AML-193 (cell line): ENCODE measurements at places on chromosomes 1 and 21.

GRCh38 chr1:21492356-21492625 lies 16.9 kb upstream of the ALPL start:
- DNase-seq = no peak

DNA sequence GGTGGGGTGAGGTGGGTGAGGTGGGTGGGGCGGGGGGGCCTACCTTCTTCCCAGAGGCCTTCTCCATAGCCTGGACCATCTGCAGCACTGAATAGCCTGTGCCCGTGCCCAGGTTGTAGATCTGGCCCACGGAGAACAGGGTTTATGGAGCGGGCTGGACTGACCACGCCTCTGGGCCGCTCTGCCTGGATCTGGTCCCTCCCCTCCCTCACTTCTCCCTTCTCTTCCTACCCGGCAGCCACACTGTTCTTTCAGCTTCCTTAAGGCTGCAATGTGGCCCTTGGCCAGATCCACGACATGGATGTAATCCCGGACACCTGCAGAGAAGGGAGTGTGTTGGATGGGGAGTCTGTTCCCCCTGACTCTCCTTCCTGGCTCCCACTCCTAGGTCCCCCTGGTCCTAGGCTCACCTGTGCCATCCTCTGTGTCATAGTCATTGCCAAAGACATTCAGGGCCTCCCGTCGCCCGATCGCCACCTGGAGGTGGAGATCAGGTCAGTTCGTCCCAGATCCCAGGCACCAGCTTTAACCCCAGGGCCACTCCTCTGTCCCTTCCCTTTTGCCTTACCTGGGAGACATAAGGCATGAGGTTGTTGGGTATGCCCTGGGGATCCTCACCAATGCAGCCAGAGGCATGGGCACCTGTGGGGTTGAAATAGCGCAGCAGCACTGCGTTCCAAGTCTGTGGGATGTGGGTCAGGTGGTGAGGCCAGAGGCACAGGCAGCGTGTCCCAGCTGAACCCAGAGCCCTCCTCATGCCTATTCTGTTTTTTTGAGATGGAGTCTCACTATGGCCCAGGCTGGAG lies 3.9 kb downstream of the GALE start:
- no peak for DNase-seq

DNA sequence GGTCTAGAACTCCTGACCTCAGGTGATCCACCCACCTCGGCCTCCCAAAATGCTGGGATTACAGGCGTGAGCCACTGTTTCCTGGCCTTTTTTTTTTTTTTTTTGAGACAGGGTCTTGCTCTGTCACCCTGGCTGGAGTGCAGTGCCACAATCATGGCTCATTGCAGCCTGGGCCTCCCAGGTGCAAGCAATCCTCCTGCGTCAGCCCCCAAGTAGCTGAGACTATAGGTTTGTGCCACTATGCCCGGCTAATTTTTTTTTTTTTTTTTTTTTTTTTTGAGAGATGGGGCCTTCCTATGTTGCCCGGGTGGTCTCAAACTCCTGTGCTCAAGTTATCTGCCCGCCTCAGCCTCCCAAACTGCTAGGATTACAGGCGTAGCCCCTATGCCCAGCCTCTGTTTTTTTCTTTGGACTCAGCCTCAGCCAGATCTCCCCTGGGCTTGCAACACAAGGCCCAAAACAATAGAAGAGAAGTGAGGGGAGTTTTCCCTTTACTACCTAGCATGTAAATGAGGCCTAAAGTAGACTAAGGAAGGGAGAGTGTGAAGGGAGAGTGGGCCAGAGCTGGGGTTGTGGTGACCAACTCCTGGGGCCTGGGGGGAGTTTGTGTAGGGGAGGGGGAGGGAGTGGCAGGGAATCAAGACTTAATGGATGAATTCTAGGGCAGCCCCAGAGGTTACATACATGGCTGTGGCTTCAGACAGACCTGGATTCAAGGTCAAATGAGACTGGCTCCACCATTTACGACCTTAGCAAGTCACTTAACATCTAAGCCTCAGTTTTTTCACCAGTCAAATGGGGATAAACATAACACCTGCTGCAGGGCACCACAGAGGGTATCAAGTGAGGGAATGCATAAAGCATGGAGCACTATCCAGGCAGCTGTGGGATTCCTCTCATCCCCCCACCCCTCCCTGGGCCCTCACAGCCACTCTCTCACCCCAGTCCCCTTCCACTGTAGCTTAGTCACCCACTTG lies 1.6 kb upstream of the CD52 start:
- DNase-seq = no peak

- DNase-seq = peak; percentile 72
These were observed 40.3 kb downstream of the IER5 start for GRCh38 chr1:181128592-181129497.

- DNase-seq = no peak
These were observed 52.5 kb upstream of the FBXO28 start for GRCh38 chr1:224061436-224061835.

DNA sequence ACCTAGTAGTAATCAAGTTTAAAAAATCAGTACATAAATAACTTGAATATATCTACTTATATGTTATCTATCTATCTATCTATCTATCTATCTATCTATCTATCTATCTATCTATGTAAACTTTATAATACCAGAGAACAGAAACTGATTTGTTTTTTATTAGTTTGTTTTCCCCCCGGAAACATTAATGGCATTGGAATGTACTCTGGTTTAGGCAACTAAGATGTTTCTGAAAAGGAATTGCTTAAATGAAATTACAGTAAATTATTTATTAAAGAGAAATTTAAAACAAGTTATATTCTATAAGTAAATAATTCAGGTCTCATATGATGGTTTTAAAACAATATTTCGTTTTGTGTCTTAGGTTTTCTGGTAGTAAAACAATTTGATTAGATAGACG lies 681.0 kb upstream of the ADAMTS5 start:
- no peak for DNase-seq

GRCh38 chr1:167996266-167996665 lies 59.4 kb upstream of the MPC2 start:
- DNase-seq = no peak

GRCh38 chr1:204640578-204640977 lies 45.0 kb downstream of the LRRN2 start:
- DNase-seq = no peak

- no peak for DNase-seq
These were observed 51.4 kb upstream of the GPR157 start for GRCh38 chr1:9180111-9180819.

- DNase-seq = no peak
These were observed 1.9 kb downstream of the OLIG1 start for GRCh38 chr21:33071770-33072306.

DNA sequence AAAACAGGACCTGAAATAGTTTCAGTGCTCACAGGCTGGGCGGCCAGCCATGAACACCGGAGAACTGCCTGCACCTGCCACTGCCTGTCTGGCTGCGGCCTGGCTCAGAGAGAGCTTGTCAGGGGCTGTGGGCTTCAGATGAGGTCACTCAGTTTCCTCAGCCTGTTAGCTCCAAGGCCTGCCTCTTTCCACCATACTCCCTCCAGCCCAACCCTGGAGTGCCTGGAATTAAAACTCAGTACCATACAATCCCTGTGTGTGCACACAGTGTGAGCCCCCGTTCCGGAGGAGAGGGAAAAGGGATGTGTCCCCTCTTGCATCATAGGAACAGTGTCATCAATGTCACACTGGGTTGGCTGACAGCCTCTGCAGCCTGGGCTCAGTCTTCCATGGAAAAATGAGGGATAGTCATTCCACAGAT lies 16.2 kb downstream of the CACNA1S start:
- no peak for DNase-seq

- no peak for DNase-seq
These were observed 18.8 kb downstream of the ELF3 start for GRCh38 chr1:202029171-202029665.

DNA sequence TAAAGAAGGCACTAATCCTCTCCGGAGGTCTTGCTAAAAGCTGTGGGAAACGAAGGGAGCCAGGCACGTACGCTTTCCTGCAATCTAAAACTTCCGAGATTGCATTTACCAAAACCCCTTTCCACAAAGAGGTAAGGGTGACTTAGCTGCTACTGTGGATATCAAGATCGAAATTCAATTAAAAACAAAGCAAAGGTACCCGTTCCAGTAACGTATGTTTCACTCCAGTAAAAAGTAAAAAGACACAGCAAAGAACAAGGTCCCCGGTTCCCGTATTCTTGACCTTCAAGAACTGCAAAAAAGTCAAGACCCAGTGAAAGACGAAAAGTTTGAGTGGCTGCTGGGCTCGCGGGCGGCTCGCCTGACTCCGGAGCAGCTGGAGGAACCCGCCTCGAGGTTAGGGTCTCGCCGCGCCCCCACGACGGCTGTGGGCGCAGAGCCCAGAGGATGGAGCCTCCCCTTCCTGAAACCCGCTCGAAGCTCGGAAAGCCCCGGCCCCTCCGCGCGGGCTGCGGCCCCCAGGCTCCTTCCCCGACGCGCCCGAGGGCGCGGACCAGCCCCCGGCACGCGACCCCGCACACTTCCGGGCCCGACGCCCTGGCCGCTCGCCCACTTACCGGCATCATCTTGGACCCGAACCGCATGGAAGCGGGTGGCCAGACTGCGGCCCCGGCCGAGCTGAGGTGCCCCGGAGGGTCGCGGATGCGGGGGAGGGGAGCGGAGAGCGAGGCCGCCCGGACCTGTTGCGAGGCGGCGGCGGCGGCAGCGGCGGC lies 524 bp downstream of the TP53BP2 start:
- DNase-seq = peak; percentile 44

DNA sequence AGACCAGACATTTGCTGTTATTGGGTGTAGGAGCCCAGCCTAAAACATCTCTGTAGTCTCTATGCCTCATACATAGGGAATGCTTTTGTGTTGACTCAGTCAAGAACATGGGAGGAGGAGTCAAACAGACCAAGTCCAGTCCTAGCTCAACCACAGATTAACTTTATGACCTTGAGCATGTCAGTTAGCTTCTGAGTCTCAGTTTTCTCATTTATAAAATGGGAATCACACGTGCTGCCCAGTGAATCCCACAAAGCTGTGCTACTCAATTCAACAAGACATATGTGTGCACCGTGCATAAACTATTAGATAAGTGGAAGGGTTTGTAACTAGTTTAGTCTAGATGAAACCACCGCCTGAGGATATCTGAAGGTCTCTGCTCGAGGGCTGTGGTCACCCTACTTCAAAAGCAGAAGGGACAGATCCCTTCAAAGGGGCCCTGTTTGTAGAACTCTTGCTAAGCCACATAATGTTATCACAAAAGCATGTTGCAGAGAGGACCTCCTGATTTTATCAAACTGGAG lies 109.5 kb upstream of the NFIA start:
- no peak for DNase-seq

DNA sequence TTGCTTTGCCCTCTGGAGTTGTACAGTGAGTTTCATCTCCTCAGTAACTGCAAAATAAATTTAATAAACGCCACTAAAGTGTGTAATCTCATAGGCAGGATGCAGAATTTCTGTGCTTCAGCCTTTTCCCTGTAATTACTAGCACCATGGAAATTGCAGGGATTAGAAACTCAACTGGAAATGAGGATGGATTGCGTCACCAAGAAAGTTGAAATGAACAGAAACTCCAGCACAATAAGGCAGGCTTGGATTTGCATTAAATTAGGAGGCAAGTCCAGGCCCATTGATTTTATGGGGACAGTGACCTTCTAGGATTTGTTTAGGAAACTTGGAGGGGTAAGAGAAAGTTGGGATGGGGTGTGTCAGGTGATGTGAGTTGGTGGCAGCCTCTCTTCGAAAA lies 197.5 kb downstream of the PTPRU start:
- DNase-seq = no peak

DNA sequence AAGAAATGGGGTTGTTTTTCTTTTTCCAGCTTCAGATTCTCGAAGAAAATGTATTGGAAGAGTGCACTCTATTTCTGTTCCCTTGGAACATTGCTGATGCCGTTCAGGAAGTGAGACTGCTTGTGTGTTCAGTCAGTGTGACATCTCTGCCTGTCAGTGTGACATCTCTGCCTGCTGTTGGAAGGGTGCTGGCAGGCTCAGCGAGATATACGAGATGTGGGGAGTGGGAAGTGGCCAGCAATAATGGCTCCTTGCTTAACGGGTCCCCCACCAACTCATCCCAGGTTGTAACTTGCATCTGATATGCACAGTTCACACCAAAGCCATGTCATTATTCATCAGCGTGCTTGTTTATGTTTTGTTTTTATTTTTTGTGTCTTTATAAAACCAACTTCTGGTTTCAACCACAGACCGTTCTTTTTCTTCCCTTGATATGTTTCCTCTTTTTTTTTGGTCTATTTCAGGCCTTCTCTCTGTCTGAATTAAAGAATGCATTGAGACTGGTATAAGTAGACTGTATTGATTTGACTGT lies 145.4 kb downstream of the GALNT2 start:
- no peak for DNase-seq

DNA sequence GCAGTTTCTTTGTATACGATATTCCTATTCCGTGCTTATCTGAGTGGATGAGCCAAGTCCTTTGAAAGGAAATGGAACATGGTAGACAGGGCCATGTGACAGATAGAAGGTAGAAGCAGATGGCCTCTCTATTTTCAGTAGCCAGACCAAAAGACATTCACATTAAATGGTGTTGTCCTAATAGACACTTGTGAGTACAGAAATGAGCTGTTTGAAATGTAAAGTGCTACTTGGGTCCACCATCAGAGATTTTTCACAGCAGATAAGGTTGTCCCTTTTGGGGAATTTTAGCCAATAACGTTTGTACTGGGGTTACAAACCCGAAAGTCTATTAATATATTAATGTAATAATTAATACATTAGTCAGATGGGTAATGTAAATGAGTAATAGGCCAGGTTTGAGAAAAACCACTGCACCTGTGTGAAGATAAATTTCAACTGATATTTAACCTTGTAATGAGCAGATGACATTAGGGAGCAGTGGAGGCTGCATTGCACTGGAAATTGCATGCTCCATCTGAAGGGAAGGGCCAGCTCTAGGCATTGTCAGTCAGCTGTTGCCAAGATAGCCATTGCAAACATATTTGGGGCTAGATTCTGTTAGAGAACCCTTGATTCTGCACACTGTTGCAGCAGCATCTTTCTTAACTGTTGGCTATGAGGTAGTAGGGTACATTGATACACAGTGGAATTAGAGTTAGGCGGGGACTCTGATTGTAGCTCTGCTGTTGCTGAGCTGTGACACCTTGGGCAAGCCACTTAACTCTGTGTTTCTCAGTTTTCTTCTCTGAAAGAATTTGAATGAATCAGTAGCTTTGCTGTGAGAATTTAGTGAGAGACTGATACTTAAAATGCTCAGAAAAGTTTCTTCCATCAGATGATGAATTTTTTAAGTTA lies 43.8 kb downstream of the FGGY start:
- no peak for DNase-seq

- no peak for DNase-seq
These were observed 43.0 kb downstream of the JAK1 start for GRCh38 chr1:64923294-64923718.

DNA sequence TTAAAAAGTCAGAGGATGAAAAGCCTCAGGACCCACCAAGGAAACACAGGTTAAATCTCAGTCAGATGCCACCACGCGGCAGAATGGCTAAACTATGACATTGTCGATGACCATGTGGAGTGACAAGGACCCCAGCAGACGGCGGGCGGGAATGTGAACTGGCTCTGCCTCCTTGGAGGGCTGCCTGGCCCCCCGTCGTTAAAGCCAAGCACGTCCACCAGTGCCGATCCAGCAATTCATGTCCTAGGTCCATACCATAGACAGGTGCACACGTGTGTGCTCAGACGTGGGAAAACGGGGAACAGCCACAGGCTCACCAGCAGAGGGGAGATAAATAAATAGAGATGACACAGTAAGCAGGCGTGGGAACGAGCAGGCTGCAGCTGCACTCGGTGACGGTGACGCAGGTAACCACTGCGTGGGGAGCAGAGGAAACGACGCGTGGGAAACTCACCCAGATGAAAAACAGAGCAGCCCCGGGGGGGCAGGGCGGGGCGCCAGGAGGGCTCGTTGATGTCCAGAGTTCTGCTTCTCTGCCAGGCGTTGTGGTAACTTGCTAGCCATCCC lies 28.3 kb upstream of the PCBP3 start:
- no peak for DNase-seq
